ENCODE measurements at places on chromosomes 11 and 22.

DNA sequence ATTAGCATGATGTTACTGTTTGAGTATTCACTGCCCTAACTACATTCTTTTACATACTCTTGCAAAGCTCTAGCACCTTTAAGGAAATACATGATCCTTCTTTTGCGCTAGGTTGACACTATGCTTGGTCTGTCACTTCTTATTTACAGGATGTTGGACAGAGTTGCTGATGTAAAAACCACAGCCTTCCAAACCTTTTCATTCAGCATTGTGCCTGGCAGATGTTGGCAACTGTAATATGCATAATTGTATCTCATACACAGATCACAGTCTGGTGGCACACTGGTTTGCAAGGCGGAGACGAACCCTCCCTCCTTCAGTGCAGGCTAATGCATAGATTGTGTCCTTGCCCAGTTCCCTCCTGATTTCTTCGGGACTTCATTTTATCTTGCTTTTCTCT lies 224.1 kb downstream of the SNX19 start:
- no peak for DNase-seq

GRCh38 chr11:34600339-34601084 lies 20.4 kb upstream of the EHF start:
- DNase-seq, result no peak

DNA sequence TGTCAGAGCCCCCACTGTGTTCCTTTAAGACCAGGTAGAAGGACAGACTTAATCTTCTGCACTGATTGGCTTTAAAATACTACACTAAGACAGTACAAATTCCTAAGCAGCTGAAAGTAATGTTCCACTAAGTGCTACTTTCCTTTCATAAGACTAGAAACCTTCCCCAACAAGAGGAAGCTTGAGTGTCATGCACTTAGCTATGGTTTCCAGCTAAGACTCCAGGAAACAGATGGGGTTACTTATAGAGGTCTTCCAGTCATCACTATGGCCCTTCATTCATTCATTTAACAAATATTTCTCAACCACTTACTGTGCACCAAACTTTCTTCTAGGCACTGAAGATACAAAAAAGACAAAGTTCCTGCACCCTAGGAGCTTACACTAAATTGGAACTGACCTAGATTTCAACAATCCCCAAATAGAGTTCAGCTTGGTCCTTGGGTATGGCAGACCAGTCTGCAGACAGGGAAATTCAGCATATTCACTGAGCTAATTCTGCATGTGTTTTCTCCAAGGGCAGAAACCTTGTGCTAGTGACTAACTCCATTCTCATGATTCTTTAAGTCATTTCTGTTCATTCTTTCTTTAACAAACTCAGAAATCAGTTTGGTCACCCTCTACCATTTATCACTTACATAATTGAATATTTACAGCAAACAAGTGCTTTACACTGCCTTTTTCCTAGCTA lies 178.4 kb upstream of the MTNR1B start:
- no peak for DNase-seq

- DNase-seq, result no peak
Observed at GRCh38 chr11:17366495-17366894, 14.9 kb downstream of the NCR3LG1 start.

- no peak for DNase-seq
Observed at GRCh38 chr11:71940561-71941219, 11.8 kb downstream of the RNF121 start.

GRCh38 chr11:118184784-118185579 lies 8.5 kb upstream of the SCN2B start:
- DNase-seq, result no peak

GRCh38 chr11:11569936-11570491 lies 51.8 kb downstream of the GALNT18 start:
- peak; percentile 69 for DNase-seq

- no peak for DNase-seq
Observed at GRCh38 chr22:42881982-42882656, 25.0 kb upstream of the ARFGAP3 start.

All from dermis microvascular lymphatic vessel endothelial cell (primary cell).